ENCODE measurements at places on chromosomes 7 and 10. TPM values are rescaled to one million over a fixed set of nuclear protein-coding genes. Genes with fewer than 3 reads are reported as not detected.

GRCh38 chr7:5491251-5492019 is 67.8 kb upstream of the TNRC18 start:
- no peak for DNase-seq

DNA sequence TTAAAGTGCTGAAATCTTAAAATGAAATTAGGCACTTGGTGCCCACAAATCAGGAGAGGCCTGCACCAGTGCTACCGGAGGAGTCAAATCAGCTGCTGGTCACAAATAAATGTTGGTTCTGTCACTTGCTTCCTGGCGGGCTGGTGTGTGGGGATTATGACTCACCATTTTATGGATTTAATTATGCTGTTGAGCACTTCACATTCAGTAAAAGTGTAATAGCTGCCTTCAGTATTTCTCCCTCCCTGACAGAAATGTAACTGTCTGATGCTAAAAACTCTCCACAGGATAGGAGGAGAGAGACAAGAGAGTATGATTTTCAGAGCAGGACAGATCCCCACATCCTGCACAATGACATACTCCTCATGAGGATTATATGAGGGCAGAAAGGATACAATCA is 186.0 kb downstream of the JAZF1 start:
- no peak for DNase-seq

GRCh38 chr10:131492211-131492857 is 180.8 kb upstream of the TCERG1L start:
- no peak for DNase-seq

DNA sequence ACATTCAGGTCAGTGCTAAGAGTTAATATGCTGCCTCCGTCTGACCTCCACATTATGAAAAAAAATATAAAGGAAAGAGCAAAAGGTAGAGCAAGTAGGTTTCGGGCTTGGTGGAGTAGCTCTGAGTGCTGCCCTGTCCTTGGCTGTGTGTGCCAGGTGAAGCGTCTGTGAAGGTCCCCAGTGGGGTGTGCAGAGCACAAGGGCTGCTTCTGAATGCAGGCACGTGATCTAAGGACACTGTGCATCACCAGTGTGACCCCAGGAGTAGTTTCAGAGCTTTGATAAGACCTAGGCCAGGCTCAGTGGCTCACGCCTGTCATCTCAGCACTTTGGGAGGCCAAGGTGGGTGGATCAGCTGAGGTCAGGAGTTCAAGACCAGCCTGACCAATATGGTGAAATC is 36.0 kb downstream of the KLF6 start:
- DNase-seq, result no peak

- DNase-seq, result no peak
Observed at GRCh38 chr7:70504254-70504653, 627.7 kb upstream of the GALNT17 start.

- peak; percentile 55 for DNase-seq
Observed at GRCh38 chr10:75396631-75397495, 4.7 kb downstream of the ZNF503 start.

DNA sequence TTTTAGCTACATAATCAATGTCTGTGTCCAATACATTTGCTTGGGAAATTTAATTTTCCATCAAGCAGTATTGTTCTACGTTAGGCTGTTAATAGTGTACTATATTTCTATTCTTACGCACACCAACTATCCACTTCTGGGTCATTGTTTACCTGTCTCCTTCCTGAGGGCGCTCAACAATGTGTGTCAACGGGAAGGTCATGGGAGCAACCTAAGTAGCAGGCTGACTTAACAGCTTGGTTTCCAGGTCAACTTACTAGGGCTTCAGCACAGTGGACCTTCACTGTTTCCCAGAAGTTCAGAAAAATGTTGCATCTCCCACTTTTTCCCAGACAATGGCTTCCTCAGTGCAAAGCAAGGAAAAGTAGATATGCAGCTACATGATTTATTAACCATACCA is 13.7 kb downstream of the THSD7A start:
- no peak for DNase-seq

GRCh38 chr7:50664461-50664922 is 99.3 kb upstream of the DDC start:
- no peak for DNase-seq

GRCh38 chr10:71084061-71084817 is 128.1 kb upstream of the UNC5B start:
- no peak for DNase-seq

GRCh38 chr7:30755384-30756154 is 3.6 kb downstream of the INMT start:
- DNase-seq, result peak; percentile 82

DNA sequence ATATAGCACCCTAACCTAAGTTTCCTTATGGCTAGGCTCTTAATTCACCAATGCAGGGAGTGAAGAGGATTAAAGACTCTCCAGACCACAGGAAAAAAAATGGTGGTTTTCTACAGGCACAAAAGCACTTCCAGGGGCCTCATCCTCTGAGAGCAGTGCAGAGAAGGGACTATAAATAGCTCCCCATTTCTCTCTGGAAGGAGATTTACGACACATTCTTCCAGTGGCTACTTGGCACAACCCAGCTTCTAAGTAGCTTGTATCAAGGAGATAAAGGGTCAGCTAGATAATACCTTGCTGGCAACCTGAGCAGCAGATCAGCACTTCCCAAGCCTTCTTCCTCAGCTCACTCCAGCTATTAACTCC is 73.5 kb downstream of the CRPPA start:
- DNase-seq, result no peak

- no peak for DNase-seq
Observed at GRCh38 chr7:121420976-121421375, 24.9 kb upstream of the FAM3C start.

DNA sequence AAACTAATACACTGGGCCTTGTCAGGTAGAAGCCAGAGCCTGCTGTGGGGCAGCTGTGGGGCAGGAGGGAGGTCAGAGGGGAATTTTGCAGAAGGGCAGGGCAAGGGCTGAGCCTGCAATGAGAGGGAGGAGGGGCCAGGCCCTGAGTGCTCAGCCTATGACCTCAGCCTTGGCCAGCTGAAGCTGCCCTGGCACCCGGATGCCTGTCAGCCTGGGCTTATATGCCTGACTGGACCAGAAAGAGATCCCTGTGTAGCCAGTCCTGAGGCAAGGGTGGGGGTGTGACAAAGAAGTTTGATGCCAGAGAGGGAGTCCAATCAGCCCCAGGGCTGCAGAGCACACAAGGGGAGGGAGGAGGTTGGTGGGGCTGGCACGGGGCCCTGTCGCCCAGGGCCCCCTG is 22.3 kb upstream of the PRRT4 start:
- DNase-seq, result no peak

DNA sequence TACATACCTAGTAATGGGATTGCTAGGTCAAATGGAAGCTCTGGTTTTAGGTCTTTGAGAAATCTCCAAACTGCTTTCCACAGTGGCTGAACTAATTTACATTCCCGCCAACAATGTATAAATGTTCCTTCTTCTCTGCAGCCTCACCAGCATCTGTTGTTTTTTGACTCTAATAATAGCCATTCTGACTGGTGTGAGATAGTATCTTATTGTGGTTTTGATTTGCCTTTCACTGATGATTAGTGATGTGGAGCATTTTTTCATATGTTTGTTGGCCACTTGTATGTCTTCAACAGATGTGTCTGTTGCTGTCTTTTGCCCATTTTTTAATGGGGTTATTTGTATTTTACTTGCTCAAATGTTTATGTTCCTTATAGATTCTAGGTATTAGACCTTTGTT is 675.5 kb downstream of the SUGCT start:
- DNase-seq, result no peak

DNA sequence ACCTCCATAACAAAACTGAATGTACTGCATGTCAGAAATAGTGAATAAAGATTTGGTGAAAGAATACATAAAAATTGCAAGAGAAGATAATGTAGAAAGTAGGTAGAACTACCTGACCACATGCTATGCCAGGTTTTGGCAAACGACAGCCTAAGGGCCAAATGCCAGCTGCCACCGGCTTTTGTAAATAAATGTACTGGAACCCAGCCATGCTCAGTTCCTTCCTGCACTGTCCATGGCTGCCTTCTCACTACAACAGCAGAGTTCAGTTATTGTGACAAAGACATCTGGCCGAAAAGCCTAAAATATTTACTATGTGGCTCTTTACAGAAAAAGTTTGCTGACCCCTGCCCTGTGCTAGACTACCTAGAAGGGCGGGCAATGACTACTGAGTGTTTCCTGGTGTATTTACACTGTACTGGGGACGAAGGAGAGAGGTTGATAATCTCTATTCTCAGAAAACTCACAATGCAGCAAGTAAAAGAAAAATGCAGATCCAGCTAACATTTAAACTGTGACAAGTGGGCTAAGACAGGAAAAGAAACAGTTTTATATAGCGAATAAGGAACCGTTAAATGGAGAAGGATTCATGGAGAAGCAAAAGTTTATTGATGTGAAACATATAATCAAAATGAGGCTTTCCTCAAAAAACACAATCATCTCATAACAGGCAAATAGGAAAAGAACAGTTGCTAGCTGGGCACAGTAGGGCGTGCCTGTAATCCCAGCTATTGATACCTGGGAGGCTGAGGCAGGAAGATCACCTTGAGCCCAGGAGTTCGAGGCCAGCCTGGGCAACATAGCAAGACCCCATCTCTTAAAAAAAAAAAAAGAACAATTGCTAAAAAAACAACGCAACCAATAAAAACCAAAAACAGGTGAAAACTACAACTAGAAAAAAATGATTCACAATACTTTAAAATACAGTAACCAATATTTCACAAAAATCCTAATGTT is 13.7 kb downstream of the KIN start:
- no peak for DNase-seq

DNA sequence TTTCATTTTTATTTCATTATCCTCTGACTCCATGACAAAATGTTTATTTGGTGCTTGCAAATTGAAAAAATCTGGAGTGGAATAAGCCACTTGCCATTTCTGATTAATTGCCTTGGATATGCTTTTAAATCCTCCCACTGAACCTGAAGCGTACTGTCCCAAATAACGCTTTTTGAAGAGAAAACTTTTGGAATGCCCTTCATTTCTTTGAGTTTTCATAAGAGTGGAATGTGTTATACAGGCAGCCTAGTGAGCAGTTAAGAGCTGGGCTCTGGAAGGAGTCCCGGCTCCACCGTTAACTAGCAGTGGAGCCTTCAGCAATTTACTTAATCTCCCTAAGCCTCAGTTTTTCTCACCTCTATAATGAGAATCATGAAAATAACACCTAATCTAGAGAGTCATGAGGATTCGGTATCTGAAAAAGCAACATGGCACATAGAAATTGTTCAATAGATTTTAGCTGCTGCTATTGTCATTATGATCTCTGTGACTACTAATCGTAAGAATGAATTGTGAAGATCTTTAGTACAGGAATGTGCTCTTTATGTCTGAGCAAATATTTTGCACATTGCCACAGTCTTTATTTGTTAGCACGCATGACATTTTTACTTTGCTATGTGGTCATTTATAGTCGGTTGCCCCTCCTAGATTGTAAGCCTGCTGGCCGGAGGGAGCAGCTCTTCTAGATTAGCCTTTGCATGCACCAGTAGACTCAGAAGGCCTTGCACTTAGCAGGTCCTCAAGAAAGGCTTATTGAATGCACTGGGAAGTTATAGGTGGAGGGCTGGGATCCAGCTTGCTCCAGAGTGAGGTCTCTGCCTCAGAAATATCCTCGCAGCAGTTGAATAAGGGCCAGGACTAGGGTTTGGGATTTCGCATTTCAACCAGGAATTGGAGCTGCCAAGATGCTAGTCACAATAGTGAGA is 59.4 kb downstream of the PLCE1 start:
- no peak for DNase-seq

DNA sequence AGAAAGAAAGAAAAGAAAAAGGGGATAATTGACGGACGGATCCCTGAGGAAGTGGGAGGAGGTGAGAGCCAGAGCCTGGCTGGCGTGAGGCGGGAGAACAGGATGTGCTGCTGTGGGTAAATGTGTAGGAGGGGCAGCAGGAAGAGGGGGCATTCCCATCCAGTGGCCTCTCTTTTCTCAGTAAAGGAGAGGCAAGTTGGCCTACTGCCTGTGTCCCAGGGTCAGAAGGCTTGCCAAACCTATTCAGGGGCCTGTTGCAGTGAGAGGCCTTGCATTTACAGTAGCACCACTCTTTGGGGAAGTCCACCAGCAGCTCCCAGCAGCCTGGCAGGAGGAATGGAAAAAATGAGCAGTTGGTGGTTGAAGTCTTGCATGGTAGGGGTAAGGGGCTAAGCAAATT is 26.6 kb upstream of the ASCC1 start:
- DNase-seq, result no peak

DNA sequence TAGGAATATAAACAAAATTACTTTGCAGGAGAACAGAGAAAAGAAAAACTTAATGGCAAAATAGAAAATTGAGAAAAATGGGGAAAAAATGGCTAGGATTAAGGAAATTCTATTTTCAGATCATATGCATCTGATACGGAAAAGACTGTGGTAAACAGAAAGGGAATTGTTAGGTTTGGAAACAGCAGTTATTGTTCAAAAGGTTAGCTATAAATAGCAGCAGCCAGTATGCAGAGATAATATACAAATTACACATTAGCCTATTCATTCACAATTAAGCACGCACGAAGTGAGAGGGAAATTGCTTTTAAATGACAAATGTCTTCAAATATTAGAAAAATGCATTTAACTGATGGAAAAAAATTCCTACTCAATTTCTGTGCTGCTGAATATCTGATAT is 224.1 kb upstream of the FAM3C start:
- DNase-seq, result no peak

- no peak for DNase-seq
Observed at GRCh38 chr10:23869996-23870395, 338.9 kb upstream of the KIAA1217 start.

DNA sequence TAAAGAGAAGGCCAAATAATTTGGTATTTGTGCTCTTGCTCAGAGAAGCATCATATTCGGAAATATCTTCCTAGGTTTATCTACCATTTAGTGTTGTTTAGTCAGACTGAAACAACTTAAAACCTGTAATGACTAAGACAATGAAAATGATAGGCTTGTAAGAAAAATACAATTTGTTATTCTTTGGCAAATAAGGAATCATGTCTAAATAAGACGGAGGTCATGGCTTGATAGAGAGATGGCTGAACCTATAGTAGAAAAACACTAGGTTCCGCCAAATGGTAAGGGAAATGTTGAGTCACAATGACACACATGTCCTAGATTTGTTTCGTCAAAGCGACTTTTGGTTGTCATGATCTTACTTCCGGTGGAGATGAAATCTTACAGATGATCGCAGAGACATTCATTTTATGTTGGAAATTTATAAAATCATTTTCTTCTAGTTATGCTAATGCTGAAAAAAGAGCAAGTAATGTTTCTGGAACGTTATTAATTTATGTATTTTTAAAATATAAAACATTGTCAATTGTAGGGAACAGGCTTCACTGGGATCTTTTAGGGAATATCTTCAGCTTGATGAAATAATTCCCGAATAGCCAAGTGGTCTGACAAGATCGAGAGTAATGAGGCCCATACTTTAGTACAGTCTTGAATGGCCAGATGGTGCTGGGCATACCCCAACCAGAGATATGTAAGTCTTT is 1.0 kb downstream of the SRGN start:
- no peak for DNase-seq

- no peak for DNase-seq
Observed at GRCh38 chr7:44638611-44639557, 32.5 kb downstream of the OGDH start.

GRCh38 chr7:113628948-113629847 is 289.6 kb downstream of the PPP1R3A start:
- DNase-seq, result no peak

DENND10 gene
- polyA plus RNA-seq, result 35.7 TPM

OR2A42 gene
- 2.2 TPM for polyA plus RNA-seq

LRRD1 gene
- 0.91 TPM for polyA plus RNA-seq

NEUROG3 gene
- 0.13 TPM for polyA plus RNA-seq

FIGNL1 gene
- 20.1 TPM for polyA plus RNA-seq

C10orf143 gene
- polyA plus RNA-seq, result 4.1 TPM

RHOBTB1 gene
- 54.7 TPM for polyA plus RNA-seq

FAM24A gene
- not detected for polyA plus RNA-seq

STAMBPL1 gene
- polyA plus RNA-seq, result 13.7 TPM

ATOH7 gene
- 0.21 TPM for polyA plus RNA-seq

CDHR3 gene
- polyA plus RNA-seq, result 14.5 TPM

ICA1 gene
- 37.2 TPM for polyA plus RNA-seq

PRR15 gene
- polyA plus RNA-seq, result 0.28 TPM

SEMA3C gene
- 106 TPM for polyA plus RNA-seq
